ENCODE measurements at places on chromosomes 5 and 9.

DNA sequence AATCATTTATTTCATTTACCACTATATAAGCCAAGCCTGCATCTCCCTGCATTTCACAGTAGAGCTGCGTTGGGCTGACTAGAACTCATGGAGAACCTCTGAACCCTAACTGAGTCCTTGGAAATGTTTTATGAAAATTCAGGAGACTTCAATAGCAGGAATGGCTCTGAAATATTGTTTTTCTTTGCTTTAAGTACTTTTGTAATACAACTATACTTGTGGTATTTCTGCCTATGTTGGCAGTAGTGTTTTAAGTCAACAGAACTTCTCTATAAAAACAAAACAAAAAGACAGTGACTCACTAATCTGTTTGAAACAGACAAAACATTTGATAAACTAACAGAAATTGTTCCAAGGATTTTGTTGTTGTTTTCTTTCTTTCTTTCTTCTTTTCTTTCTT lies 489.2 kb upstream of the MEF2C start:
- DNase-seq, result no peak

GRCh38 chr5:15683332-15683731 lies 183.4 kb downstream of the FBXL7 start:
- DNase-seq, result no peak

DNA sequence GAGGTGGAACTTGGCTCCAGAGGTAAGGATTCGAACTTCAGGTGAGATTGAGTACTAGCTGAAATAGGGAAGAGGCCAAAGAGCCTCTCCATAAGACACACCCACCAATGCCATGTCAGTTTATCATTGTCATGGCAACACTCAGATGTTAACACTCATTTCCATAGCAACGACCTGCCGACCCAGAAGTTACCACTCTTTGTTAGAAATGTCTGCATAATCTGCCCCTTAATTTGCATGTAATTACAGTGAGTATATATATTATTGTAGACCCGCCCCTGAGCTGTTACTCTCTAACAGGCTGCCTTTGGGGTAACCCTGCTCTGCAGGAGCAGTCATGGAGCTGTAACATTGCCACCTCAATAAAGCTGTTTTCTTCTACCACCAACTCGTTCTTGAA lies 10.2 kb upstream of the NTRK2 start:
- DNase-seq, result no peak

DNA sequence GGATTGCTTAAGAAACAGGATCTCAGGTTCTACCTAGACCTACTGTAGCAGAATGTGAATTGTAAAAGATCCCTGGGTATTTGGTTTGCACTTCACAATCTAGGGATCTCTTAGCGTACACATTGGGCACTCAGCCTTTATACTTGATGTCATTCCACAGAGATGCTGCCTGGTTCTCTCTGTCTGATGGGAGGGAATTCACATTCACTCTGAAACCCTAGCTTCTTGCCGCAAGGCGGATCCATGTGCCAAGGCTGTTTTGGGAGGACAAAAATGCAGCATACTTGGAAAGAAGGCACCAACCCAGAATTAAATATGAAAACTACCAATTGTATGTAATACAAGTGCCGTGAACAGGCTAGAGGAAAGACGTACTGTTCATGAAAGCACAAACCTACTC lies 323.0 kb downstream of the EBF1 start:
- DNase-seq, result no peak

GRCh38 chr5:72525816-72526215 lies 18.6 kb upstream of the ZNF366 start:
- no peak for DNase-seq

DNA sequence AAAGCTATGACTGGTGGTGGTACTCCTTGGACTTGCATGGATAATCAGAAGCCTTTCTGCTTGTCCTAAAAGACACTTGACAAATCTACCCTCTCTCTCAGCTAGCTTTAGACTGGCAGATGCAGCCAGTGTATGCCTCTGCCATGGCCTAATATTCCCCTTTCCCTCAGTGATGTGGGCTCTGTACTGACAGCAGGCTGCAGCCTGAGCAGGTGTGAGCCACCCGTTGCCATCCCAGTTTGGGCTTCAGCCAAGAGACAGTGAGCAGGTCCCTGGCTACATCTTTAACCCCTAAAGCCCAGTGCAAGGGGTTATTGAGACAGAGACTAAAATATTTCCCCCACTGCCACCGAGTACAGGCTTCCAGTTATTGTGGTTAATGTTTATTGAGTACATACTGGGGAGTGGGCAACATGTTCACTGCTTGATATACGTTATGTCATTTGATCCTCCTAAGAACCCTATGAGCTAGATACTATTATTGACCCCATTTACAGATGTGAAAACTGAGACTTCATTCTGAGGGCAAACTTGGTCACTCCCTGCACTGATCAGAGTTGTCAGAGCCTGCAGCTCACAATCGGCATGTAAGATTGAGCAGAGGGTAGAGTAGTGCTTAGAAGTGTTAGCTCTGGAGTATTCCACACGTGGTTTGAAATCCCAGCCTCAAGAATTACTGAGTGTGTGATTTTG lies 254.2 kb downstream of the ARHGAP26 start:
- DNase-seq, result no peak
